HEK293T (cell line): ENCODE measurements at places on chromosomes 1 and 21.

DNA sequence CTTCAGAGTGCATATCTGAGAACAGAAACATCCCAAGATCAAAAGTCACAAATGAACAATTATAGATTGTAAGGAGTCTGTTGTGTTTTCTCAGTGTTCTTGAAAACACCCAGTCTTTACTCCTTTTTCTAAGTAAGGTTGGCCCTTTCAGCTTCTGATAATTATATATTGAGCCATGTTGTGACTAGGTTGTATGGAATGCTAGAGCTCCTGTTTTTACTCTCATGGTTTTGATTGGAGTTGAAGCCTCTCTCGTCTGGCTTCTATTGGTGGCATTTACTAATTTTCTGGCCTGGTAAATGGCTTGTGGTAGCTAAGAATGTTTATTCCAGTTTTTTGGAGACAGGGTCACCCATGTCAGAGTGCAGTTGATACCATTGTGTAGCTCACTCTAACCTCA lies 84.7 kb downstream of the NDUFS5 start:
- DNase-seq, result no peak

DNA sequence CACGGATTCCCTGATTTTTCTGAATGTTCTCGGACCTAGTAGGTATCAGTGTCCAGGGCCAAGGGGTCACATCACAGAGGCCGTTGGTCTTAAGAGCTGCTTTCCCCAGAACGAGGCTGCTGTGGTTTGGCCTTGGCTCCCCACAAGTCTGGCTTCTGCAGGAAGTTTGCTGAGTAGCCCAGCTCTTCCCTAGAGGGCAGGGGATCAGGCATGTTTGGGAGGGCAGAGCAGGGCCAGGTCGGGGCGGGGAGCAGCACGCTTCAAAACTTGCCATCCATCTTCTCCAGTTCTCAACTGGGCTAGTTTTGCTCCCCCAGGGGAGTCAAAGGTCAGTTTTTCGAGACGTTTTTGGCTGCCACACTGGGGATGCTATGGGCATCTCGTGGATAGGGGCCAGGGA lies 37.0 kb downstream of the MAN1C1 start:
- no peak for DNase-seq

GRCh38 chr1:156387870-156388173 lies 18.8 kb downstream of the RHBG start:
- no peak for DNase-seq

GRCh38 chr1:78799926-78800325 lies 150.3 kb downstream of the IFI44 start:
- DNase-seq, result no peak

DNA sequence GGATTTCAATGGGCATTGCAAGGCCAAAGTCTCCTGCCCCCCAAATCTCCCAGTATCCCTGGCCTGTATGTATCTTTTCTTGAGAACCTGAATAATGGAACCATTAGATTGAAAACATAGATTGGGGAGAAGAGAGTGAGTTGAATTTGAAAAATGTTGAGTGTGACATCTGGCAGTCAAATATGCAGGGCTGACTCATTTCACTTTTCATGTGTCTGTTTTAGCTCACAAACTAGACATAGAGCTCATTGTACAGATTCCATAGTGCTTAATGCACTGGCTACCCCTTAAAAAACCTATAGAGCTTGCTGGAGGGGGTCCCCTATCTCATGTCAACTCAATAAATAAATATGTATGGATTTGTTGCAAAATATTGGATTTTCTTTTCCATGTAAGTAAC lies 30.8 kb downstream of the DDR2 start:
- DNase-seq, result no peak

DNA sequence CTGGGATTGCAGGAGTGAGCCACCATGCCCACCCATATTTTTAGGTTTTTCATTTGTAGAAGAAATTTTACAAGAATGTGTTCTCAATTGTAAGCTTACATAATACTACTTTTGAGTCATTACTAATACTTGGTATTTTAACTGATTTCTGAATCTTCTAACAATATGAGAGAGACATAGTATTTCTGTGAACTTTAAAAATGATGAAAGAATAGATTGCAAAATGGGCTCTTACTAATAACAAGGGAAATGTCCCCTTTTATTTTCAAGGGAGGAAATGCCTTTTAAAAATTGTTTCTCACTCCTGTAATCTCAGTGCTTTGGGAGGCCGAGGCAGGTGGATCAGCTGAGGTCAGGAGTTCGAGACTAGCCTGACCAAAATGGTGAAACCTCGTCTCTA lies 5.9 kb downstream of the AGO3 start:
- no peak for DNase-seq

DNA sequence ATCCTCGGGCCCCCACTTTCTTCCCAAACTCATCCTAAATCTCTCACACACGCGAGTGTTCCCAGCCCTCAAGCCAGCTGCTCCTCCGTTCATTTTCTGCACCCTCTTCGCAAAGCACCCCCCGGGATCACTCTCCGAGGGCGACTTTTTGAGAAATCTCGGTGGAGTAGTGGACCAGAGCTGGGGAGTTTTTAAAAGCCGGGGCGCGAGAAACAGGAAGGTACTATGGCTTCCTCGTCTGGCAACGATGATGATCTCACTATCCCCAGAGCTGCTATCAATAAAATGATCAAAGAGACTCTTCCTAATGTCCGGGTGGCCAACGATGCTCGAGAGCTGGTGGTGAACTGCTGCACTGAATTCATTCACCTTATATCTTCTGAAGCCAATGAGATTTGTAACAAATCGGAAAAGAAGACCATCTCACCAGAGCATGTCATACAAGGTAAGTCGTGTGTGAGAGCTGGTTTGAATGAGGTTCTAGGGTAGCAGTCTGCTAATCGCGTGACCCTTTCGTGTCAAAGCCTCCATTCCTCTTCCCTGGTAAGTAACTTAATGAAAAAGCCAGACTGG lies 800 bp downstream of the DR1 start:
- peak; percentile 27 for DNase-seq

GRCh38 chr21:46184625-46185555 lies 631 bp upstream of the SPATC1L start:
- DNase-seq, result peak; percentile 80

DNA sequence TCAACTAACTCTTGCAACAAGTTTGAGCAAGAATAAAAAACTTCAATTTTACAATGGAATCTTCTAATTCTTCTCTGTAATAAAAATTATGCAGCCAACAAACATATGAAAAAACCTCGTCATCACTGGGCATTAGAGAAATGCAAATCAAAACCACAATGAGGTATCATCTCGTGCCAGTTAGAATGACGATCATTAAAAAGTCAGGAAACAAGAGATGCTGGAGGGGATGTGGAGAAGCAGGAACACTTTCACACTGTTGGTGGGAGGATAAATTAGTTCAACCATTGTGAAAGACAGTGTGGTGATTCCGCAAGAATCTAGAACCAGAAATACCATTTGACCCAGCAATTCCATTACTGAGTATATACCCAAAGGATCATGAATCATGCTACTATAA lies 327.5 kb upstream of the LYPLAL1 start:
- DNase-seq, result no peak

- peak; percentile 52 for DNase-seq
These were observed 514 bp downstream of the TPRG1L start for GRCh38 chr1:3625151-3625907.

DNA sequence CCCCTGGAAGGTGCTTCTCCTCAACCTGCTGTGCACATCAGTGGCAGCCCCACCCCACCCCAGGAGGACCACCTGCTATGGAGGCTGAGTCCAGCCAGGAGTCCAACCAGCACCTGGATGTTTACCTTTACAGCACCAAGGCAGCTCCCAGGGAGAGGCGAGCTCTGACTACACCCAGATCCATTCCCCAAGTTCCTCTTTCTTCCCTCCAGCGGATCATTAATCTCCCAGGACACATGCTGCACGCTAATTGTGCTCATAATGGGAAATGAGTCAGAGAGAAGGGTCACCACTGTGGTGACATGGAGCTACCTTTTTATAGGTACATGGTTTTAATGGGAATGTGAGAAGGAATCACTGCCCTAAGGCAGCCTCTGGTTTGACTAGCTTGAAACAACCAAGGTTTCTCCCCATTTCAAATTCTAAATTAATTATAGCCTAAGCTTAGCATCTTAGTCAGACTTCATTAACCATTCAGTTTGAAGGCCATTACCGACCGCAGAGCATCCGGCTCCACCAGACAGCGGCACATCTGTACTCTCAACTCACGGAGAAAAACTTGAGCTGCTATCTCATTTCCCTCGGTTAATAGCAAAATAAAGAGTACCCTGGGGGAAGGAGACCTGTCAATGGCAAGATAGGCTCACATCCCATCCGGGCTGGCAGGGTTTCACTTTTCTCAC lies 173.1 kb upstream of the GALNT2 start:
- DNase-seq, result no peak

- no peak for DNase-seq
These were observed 157.7 kb downstream of the TRIM33 start for GRCh38 chr1:114353262-114353661.

DNA sequence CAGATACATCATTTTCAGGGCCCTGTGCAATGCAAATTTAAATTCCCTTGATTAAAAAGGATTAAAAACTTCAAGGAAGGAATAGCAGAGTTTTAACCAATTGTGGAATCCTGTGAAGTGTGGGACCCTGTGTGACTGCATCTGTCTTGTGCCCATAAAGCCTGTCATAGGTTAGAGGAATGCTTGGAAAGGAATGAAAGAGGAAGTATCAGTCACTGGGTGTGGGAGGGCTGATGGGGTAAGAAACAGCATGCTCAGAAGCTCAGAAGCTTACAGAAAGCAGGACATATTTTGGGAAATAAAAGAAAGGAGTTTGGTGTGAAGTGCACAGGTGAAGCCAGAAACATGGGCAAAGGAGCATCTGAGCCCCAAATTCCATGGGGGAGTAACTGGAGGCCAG lies 150.8 kb upstream of the ETV3 start:
- no peak for DNase-seq

DNA sequence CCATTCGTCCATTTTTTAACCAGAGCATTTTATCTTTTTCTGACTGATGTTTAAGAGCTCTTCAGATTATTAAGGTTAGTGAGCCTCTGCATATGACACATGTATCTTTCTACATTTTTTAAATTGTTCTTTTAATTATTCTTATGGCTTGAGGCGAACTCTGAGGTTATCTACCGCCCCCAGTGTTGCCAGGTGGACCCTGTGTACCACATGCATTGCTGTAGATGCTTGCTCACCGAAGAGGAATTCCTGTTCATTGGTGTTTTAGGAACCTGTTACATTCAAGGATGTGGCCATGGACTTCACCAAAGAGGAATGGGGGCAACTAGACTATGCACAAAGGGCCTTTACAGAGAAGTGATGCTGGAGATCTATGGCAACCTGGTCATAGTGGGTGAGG lies 31.8 kb downstream of the ZNF684 start:
- no peak for DNase-seq

DNA sequence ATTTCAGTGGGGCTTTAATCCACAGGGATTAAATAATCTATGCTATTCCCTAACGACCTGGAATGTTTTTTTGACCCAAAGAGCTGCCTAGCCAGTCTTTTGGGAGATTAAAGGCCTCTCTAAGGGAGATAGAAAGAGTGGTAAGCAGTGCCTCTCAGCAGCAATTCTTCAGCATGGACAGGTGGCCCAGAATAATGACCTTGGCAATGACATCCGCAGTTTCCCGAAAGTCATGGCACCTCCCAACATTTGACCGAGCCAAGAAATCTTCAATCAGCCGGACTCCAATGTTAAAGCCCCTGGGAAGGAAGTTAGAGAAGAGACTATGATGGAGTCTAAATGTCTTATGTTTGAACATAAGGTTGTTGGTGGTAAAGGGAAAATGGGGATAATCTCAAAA lies 9.8 kb downstream of the TRAPPC3 start:
- DNase-seq, result no peak

- DNase-seq, result no peak
These were observed 194.8 kb downstream of the EIF4G3 start for GRCh38 chr1:20981915-20982314.

- DNase-seq, result no peak
These were observed 41.7 kb downstream of the DIP2A start for GRCh38 chr21:46500224-46500861.

- DNase-seq, result no peak
These were observed 32.8 kb downstream of the INTS7 start for GRCh38 chr1:212002536-212002935.

DNA sequence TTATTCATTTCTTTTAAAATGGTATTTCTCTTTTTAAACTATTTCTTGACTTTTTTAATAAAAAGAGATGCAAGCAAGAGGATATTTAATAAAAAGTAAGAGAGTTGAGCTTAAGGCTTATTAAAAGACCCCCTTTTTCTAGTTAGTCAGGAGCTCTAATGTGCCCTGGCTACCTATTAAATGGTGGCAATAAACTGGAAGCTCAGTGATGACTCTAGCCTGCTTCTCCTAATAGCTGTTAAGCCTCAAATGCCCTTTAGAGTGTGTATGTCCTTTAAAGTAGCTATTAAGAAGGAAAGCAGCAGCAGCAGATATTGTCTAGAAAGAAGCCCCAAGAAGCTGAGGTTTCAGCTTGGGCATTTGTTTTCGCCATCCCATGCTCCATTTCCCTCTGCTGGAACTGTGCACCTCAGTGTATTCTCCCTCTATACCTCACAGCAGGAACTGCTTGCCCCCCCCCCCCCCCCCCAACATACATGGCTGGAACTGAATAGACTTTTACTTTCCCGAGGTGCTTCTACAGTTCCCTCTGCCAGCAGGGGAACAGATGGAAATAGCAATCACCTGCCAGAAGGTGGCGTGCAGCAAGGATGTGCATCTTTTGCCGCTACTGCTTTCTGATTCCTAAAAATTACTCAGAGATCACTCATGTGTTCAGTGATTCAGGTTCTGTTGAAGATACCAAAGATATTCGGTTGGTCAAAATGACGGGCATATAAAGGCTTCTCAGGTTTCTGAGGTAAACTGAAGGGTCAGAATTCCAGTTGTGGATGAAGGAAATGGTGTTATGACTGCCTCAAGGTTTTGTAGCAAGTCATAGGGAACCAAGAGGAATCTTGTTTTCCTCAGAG lies 2.5 kb downstream of the RGS4 start:
- DNase-seq, result peak; percentile 76

- no peak for DNase-seq
These were observed at the start of gene GIPC2 for GRCh38 chr1:78045926-78046778. Gene GIPC2 (plus strand): TSS chr1:78045966. CDS start chr1:78046095, 129 bp downstream.
